ENCODE measurements at places on chromosomes 5 and 9. TPM values are rescaled to one million over a fixed set of nuclear protein-coding genes. Genes with fewer than 3 reads are reported as not detected.
A peak's percentile ranks its signal among the peaks of the same experiment; 100 is the strongest.

Gene OTULINL
- 0.40 TPM for total RNA-seq

- no peak for DNase-seq
Measured at GRCh38 chr9:16884952-16885513, 14.6 kb upstream of the BNC2 start.

- no peak for DNase-seq
Measured at GRCh38 chr5:26903469-26903868, 134.9 kb downstream of the CDH9 start.

DNA sequence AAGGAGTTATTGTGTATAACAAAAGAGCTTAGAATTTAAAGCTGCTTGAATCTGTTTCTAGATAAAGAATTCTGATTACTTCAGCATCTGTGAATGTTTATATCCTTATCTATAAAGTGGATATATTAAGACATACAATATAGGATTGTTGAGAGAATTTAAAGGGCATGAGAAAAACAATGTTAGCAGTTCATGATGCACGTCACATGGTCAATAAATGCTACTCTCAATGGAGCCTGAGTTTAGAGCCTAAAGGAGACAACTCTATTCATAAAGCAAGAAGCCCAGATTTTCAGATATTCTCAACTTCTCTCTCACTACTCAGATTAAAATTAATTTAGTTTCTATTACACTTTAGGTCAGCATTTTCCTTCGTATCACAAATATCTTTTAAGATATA is 666.7 kb upstream of the CDH18 start:
- no peak for DNase-seq

- no peak for DNase-seq
Measured at GRCh38 chr9:131641618-131642495, 96.5 kb downstream of the PRRT1B start.

- DNase-seq, result peak; percentile 61
Measured at GRCh38 chr9:129170229-129170628, 7.8 kb downstream of the IER5L start.

Gene PCDHGA4
- 2.0 TPM for total RNA-seq

Gene INSL6
- not detected for total RNA-seq

DNA sequence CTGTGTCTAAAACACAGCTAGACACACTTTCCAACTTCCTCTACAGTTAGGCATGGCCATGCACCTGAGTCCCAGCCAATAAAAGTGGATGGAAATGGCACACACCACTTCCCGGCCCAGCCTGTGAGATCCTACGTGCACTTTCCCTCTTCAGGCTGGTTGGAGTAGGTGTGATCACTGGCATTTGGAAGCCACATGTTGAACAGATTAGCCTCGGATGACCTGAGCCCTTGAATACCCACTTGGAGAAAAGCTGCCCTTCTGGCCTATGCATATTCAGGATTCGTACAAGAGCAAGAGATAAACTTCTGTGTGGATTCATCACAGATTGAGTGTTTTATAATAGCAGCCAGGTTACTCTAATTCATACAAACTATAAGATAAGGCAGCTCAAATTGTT is 359.0 kb upstream of the SLC30A5 start:
- no peak for DNase-seq

DNA sequence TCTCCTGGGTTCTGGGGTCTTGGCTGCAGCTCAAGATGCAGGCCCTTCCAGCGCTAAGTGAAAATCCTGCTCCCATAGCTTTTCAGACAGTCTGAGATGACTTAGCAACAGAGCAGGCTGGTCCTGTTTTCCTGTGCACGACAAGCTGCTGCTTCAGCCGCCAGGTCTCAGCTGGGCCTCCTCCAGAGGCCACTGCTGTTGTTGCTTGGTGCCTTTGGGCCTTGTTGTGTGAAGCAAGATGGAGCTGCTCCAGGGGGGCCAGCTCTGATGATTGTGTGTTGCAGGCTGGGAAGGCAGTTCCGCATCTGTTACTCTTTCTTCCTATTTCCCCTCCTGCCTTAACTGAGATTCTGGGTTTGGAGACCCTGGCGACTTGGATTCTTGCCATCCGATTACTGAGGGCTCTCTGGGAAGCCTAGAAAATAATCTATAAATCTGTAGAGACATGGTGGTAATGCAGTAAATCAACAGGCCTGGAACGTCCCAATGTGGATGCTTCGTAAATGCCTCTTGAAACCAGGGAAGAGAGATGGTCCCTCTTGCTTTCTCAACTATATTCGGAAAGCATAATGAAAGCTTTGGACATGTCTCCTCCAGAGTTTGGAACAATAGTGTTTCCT is 3.2 kb downstream of the MAP1B start:
- DNase-seq, result no peak

GRCh38 chr5:145220481-145220880 is 614.7 kb downstream of the PRELID2 start:
- DNase-seq, result no peak

DNA sequence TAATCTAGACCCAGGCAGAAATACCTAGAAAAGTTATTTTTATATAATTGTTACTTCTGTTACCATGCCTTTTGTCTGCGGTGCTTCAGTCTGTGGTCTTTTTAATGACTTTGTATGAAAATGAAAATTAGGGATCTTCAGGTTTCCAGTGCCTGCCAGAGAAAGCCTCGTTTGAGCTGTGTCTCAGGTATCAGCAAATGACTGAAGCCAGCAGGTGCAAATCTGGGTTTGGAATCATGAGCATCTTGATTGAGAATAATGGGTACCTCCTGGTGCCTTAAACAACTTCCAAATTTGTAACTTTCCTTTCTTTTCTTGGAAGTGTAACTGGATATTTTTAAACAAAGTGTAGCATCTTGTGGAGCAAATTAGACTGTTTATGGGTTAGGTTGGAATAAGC is 4.3 kb downstream of the ZBTB34 start:
- DNase-seq, result no peak

GRCh38 chr5:113612060-113612496 is 98.6 kb downstream of the YTHDC2 start:
- DNase-seq, result peak; percentile 60

DNA sequence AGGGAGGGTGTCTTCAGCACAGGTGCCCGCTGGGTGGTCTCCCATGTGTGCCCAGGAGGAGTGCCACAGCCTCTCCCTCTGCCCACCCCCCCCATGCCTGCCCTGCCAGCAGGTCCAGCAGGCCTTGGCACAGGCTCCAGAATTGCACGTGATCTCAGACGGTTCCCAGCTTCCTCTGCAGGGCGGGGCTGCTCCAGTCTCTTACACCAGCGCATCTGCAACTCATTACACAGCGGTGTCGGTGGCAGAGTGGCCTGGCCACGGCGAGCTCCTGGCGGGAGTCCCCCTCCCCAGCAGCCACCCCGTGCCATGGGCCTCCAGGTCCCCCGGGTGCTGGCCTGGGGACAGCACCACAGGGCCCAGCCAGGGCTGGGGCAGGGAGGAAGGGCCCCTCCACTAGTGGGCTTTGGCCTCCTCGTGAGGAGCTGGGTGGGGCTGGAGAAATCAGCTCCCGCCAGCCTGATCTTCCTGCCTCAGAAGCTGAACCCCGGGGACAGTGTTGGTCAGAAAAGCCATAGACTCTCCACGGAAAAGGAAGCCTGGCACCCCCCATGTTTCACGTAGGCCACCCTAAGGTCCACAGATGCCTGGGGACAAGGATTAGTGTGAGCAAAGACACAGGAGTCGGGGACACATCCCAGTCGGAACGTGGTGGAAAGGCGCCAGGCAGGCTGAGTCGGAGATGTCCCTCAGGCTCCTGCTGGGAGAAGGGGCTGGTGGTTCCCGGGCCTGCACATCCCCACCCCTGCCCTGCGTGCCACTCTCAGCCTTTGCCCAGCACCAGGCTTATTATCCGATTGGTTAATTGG is 40.2 kb downstream of the RXRA start:
- DNase-seq, result peak; percentile 70

Gene NFIB
- total RNA-seq, result 164 TPM

GRCh38 chr9:122087406-122088200 is 5.5 kb downstream of the TTLL11 start:
- no peak for DNase-seq

GRCh38 chr5:174832811-174833210 is 108.4 kb downstream of the MSX2 start:
- DNase-seq, result no peak

Gene PCDHA3
- total RNA-seq, result 0.20 TPM

DNA sequence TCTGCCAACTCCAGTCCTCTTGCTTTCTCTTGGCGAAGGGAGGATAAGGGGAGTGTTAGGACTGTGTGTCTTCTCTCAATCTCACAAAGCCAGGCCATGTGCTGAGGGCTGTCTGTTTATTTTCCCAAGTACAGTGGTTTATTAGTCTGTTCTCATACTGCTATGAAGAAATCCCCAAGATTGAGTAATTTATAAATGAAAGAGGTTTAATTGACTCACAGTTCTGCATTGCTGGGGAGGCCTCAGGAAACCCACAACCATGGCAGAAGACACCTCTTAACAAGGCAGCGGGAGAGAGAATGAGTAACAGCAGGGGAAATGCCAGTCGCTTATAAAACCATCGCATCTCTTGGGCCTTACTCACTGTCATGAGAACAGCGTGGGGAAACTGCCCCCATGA is 36.2 kb upstream of the CKS2 start:
- DNase-seq, result no peak

Gene RALGPS1
- total RNA-seq, result 2.0 TPM

- no peak for DNase-seq
Measured at GRCh38 chr5:179919487-179920060, 11.9 kb upstream of the TBC1D9B start.

GRCh38 chr5:170306381-170306831 is 8.8 kb upstream of the LCP2 start:
- DNase-seq, result no peak

DNA sequence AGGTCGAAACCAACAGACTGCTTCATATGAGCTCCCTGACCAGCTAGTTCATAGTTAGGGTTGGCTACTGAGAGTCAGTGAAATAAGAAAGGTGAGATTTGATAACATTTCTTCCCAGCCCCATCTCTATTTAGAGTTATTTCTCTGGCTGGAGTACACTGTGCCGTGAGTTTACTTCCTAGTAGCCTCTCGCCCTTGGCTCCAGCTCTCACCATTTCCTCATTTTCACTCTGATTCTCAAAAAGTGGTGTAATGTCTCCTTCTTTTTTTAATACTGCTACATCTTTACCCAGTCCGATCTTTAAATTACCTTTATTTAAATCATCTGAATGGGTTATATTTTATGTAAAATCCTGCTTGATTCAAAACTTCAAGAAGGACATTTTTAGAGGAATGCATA is 100.4 kb upstream of the FAM174A start:
- DNase-seq, result no peak

DNA sequence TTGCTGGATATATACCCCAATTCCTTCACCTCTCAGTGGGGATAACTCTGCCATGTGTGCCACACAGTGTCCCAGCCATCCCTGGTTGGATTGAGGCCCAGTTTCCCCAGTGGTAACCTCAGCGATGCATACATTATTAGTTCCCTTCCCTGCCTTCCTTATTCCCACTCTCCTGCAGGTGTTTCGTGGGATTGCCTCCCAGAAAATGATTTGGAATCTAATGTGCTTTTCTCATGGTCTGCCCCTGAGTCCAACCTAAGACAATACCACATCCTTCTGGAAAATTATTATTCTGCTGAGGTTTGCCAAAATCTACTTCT is 8.4 kb upstream of the SPINK4 start:
- DNase-seq, result no peak

GRCh38 chr9:130581766-130582165 is 2.4 kb downstream of the FUBP3 start:
- no peak for DNase-seq

Gene SPINK4
- not detected for total RNA-seq

DNA sequence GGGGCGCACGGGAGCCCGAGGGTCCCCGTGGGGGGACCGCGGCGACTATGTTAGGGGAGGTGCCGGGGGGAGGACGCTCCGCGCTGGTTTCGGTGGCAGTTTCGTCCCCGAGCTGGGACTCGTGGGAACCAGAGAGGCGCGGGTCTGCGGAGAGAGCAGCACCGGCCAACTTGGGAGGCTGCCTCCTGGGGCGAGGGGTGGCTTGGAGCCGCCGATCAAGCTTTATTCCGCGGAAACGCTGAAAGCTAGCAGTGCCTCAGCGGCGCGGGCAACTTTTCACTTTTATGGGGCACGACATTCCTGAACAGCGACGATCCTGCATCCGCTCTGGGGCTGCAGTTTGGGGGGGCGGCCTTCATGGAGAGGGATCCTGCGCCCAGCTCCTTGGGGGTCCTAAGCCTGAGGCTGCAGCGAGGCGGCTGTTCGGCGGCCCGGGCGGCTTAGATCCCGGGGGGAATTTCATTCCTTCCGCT is 369 bp downstream of the OCLN start:
- DNase-seq, result peak; percentile 17

All from lung microvascular endothelial cell (primary cell).